GM12892 (cell line): ENCODE measurements at places on chromosomes 6 and 20.
A peak's percentile ranks its signal among the peaks of the same experiment; 100 is the strongest.

GRCh38 chr20:19786311-19786710, 28.3 kb downstream of the RIN2 start:
- DNase-seq = no peak

DNA sequence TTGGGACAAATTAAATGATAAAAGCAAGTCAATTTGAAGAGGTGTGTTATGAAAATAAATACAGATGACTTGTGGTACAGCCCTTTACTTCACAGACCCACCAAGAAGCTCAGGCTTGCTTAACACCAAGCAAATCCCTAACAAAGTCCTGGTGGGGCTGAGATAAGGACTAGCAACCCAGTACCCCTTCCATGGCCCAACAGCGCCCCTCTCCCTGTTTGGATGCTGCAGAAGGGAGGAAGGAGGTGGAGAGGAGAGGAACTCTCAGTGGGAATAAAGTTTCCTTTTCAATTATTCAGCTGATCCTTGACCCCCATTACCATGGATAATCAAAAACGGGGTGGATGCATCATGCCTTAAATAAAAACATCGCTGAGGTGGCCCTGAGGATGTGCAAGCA, 4.5 kb upstream of the ZNF831 start:
- DNase-seq = no peak

- DNase-seq = no peak
These were observed 8.9 kb upstream of the UBE2V1 start for GRCh38 chr20:50121858-50122271.

DNA sequence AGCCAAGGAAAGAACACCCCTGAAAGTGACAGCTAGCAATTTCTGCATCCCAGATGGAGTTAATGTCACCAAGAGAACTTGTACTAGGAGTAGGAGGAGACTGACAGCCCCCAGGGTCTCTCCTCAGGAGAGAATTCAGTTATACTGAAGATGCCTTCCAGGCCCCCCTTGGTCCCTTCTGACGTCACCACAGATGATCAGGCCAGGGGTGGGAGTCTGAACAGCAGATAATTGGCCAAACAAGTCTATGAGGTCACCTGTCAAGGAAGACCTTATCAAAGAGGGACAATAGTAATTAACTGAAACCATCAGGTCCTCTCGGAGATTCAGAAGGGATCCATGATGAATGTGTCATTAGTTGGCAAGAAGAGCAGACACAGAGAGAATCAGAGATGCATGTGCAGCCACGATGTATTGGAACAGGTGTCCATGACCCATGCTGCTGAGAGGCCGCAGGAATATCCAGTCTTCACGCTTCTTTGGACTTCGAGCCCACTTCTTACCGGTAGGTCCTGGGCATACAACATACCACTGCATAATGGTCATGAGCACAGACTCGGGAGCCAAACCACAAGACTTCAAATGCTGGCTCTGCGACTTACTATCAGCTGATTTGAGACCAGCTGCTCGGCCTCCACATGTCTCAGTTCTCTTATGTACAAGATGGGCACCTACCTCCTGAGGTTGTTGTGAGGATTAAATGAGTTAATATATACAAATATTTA, 10.2 kb downstream of the TRIM10 start:
- no peak for DNase-seq

- DNase-seq = no peak
These were observed 2.7 kb downstream of the NEU1 start for GRCh38 chr6:31859923-31860322.

- DNase-seq = no peak
These were observed 21.7 kb downstream of the TGM6 start for GRCh38 chr20:2402271-2402980.

DNA sequence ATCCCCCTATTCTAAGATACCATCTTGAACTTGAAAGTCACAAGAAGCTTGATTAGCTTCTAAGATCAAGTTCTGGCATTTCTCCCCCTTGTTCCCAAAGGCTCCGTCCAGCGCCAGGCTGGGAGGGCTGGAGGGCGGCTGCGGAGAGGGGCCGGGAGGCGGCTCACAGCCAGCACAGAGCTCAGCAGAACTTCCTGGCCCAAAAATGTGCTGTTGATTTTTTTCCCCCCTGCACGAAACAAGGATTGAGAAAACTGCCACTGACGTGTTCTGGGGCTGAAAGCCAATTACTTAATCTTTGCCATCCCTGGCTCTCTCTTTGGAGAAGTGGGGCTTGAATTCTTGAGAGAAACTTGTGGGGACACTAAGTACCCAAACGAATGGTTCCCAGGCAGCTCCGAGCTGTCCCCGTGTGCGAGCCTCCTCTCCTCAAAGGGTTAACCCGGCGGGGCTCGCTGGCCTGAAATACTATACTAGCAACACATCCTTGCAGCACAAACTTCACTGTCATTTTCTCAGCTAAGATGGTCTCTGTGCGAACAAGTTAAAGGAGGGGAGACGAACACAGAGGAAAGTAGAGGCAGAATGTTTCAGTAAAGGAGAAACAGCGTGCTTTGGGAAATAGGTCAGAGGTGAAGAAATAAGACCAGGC, 452 bp downstream of the TRAF3IP2 start:
- peak; percentile 28 for DNase-seq

GRCh38 chr6:156348849-156349248, 428.3 kb upstream of the ARID1B start:
- DNase-seq = no peak

DNA sequence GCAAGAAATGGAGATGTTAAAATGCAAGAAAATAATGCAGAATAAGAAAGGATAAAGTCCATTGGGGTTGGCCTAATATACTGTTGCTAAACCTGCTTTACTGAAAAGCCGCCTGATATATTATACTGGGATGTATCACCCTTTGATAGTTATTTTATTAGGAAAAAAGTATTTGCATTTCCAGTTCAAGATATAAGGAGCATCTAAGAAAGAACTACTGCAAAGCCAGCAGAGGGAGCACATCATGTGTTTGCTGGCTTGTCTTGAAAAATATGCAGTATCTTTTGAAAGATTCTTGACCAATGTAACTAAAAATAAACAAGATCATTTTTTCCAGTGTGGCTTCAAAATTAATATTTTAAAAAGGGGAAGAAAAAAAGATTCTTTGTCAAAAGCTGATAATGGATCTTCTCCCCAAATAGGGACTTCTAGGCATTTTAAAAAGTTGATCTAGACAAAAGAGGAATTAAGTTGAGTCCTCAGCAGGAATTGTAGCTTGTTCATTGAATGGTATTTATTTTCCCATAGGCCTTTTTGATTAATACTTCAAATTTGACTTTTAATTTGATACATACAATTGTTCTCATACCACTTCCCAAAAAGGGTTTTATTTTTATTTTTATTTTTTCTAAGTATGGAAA, 214.9 kb downstream of the ZFAND3 start:
- DNase-seq = no peak

DNA sequence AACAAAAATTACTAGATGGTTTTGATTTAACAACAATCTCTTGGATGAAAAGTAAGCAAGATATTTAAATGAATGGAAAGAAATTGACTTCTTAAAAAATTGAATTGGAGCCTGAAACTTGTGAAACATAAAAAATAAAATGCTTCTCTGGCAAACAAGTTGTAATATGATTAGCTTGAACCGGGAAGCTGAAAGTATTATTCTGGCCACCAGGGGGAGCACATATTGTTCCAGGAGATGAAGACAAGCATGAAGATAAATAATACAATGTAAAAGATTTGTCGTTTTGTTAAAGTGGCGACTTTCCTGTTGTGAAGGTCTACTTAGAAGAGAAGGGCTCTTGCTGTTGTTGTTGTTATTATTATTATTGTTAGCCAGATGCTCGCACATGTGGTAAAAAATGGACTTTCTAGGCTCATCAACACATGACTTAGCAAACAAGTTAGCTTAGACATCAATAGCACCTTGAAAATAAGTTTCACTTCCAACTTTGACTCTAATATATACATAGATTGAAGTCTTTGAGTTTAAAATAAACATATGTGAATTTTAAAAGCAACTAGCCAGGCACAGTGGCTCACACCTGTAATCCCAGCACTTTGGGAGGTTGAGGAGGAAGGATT, 14.2 kb downstream of the PAX1 start:
- DNase-seq = no peak

DNA sequence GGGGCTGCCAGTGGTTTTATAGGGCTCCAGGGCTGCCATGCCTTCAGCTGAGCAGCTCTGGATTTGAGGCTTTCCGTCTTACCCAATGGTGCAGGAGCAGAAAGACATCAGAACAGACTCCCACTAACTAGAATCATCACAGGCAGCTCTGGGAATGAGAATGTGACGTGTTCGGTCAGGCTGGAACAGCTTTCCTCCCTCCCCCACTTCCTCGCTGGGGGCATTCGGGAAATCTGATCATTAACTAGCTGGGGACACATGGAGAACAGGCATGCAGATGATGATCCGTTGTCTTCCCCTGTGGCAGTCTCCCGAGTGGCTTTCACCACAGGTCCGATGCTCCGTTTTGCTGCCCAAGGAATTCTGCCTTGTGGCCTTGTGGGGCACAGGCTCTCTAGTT, 5.5 kb upstream of the MTG2 start:
- DNase-seq = no peak

- DNase-seq = no peak
These were observed 14.5 kb upstream of the RGS17 start for GRCh38 chr6:153145591-153145990.

- no peak for DNase-seq
These were observed 125.7 kb downstream of the ZMYND8 start for GRCh38 chr20:47230811-47231256.

DNA sequence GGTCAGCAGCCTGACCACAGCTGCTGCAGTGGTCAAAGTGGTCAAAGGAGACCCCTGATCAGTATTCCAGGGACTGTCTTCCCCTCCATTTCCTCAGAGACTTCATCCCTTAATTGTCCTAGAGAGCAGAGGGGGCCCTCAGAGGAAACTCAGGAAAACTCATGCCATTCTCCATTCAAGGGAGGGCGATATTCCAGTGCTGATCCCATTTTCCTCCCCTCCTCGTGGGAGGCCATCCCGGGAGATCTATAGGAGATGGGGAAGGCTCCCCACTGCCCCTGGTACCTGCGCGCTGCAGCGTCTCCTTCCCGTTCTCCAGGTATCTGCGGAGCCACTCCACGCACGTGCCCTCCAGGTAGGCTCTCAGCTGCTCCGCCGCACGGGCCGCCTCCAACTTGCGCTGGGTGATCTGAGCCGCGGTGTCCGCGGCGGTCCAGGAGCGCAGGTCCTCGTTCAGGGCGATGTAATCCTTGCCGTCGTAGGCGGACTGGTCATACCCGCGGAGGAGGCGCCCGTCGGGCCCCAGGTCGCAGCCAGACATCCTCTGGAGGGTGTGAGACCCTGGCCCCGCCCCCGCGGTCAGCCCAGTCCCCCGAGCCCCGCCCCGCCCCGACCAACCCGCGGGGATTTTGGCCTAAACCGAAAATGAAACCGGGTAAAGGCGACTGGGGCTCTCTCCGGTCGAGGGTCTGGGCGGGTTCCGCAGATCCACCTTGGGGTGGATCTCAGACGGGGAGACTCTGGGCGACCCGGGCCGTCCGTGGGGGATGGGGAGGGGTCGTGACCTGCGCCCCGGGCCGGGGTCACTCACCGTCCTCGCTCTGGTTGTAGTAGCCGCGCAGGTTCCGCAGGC, 878 bp downstream of the HLA-C start:
- peak; percentile 25 for DNase-seq

DNA sequence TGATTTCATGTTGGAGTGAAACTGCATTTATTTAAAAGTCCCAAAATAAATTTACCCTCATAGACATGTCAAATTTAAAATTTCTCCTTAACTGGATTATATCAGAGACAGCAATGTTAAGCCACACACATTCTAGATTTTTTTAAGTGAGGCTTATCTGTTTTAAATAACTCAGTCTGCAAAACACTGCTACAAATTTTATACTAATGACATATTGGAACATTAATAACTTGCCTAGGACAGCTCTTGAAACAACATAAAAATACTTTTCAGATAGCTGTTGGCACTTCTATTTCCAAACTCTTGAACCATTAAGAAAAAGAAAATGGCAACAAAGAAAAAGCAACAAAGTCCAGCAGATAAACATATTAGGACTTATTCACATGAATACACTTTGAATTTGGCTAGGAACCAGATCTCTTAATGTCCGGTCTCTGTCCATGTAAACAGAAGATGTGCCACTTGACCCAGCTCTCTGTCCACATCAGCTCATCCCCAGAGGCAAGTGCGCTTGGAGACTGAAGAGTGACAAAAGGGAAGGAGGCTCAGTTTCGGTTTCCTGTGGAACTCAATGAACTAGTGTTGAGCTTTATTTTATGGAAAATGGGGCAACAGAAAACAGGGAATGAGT, 219.3 kb upstream of the THBS2 start:
- no peak for DNase-seq

DNA sequence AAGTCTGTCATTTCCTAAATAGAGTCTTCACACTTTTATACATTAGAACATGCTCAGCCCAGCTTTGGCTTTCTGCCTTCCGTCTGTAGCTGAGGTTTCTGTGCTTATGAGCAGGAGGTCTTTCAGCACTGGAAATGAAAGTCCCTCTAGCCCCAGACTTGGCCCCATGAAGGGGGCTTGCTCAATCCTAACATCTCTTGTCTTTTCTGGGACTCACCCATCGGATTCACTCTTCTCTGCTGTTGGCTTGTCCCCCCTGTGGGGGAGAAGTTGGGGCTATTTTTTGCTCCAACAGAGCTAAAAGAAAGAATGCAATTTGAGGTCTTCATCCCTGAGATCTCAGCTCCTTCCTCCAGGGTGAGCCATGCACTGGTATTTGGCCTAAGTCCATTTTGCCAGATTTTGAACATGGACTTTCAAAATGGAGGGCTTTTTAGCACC, 177.7 kb downstream of the MRPL14 start:
- DNase-seq = no peak

DNA sequence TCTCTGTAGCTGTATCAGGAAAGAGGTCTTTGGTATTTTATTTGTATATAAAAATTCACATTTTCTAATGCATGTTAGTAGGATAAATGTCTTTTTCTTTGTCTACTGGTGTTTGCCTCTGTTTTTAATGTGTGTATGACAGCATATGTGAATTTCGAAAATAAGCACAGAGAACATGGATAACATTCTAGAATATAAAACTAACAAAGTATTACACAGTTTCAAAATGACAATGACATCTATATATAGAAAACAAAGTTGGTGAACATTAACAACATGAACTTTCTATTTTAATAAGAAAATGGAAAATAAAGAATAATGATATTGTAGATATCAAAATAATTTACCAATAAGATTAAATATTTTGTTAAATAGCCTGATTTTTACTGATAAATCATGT, 608.0 kb downstream of the COL12A1 start:
- DNase-seq = no peak

DNA sequence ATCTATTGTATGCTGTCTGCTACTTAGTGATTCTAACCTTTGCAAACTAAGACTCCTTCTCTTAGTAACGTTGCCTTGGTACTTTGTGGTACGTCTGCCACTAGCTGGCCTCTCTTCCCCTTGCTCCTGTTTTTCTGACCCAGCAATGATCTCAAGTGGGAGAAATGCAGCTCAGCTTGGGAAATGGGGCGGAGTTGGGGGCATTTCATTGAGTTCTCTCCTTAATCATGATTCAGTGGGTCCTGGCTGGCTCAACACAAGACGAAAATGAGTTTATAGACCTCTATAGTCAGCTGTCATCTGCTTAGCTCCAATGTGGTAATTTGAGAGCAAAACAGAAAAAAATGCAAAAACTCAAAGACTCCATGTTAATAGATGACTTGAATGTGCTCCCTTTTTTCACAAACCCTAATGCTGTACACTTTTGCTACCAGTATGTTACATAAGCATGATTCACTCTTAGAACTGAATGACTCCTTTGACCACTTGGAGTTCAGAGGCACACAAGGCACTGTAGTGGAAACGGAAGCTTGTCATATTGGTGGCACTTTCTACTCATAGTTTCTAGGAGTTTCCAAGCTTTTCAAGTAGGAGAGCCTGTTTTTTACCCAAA, 55.3 kb upstream of the SOX4 start:
- DNase-seq = no peak
